ENCODE measurements at places on chromosomes 4 and X.

DNA sequence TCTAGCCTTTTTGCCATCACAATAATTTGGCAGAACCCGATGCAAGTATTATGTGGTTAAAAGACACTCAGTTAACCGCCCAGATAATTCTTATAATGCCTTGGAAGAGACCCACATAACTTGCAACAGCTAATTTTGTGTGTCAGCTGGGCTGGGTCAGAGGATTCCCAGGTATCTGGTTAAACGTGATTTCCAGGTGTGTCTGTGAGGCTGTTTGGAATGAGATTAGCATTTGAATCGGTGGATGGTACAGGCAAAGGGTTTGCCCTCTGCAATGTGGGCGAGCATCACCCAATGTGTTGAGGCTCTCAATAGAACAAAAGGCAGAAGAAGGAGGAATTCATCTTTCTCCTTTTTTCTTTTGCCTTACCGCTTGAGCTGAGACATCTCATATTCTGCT lies 314.2 kb upstream of the PUDP start:
- DNase-seq: no peak

- no peak for DNase-seq
These were observed 287.2 kb downstream of the FRMPD4 start for GRCh38 chrX:12425496-12425895.

DNA sequence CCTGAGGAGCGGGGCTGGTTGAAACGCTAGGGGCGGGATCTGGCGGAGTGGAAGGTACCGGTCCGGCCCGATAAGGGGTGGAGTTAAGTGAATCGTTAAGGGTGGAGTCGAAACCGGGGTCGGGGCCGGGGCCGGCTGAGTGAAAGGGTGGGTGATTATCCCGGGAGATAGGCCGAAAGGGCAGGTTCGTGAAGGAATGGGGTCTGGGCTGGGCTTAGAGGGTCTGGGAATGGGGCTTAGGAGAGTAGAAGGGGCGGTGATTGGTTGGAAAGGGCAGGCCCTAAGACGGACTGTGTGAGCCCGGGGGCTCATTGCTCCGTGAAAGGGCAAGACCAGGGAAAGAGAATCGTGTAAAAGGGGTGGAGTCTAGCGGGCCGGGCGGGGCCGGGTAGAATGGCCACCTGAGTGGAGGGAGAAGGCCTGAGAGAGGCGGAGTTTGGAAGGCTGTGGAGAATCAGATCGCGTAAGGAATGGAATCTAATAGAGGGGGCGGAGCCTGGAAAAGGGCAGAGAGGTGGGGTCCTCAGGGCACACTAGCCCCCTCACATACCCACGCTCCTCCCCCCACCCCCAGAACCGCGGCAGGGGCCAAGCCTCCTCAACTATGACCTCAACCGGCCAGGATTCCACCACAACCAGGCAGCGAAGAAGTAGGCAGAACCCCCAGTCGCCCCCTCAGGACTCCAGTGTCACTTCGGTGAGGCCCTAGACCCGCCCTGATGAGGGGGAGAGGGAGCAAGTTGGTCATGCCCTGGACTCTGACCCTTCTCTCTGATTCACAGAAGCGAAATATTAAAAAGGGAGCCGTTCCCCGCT lies 430 bp downstream of the HDAC6 start:
- peak; percentile 84 for DNase-seq

GRCh38 chr4:74545448-74545847 lies 100.5 kb downstream of the AREG start:
- peak; percentile 61 for DNase-seq

DNA sequence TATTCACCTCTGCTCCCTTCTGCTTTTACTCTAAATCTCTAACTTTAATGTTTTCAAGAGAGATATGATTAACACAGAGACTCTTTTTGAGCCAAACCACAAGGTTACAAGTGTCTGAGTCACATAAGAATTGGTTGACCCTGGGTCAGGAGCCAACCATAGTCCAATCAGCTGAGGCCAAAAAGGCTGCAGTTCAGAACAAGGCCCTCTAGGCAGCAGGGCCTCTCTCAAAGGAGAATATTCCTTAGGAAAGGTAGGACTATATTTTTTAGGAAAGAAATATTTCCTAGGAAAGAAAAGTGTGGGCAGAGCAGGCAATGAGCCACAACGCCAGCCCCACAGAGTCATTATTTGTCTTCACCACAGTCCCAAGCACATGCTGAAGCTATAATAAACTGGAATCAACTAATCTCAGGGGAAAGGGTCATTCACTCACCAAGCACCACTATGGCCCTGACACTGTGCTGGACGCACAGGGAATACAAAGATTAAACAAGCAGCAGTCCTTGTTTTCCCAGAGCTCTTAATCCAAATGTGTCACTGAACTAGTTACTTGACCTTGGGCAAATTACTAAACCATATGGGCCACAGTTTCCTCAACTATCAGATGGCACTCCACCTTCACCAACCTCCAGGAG lies 2.2 kb downstream of the ATP8A1 start:
- DNase-seq: peak; percentile 59

DNA sequence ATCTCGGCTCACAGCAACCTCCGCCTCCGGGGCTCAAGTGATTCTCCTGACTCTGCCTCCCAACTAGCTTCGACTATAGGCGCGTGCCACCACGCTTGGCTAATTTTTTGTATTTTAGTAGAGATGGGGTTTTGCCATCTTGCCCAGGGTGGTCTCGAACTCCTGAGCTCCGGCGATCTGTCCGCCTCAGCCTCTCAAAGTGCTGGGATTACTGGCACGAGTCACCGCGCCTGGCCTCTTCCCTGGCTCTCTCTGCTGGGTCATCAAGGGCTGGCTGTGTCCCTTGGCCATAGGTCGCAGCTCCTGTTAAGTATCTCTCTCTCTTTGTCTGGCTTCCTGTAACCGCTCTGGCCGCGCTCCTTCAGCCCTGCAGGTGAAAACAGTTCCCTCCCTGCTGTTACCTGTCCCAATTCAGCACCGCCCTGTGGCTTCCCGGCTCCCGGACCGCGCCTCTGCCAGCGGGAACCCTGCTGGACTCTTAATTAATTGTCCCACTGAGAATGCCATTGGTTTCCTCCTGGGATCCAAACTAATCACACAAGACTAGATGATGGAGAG lies 1.3 kb upstream of the RGS12 start:
- DNase-seq: no peak

GRCh38 chrX:152656087-152656486 lies 18.4 kb downstream of the GABRQ start:
- DNase-seq: no peak

DNA sequence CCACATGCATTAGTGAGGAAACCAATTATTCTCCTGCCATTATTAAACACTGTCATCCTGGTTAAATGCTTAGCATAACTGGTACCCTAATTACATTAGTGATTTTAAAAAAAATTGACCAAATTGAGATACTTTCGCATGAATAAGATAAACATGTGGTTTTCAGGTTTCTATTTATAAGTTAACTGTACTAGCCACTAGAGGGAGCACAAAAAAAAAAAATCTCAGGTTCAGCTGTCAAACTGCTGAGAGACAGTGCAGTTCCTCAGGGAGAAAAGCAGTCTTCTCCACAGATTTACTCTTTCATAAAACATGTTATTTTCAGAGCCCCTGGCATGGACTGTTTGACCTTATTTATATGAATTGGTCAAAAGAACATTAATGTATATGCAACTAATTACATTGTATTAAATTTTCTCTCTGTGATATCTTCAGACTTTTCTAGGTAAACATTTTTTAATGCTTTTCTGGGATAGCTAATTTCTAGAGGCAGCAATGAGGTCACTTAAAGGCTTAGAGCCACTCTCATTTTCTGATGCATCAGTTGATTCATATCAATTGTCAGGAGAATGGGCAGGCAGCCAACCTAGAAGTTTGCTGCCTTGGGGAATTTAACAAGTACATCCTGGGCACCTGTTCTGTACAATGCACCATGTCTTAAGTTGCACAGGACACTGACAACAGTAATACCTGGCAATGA lies 167.5 kb downstream of the CDS1 start:
- DNase-seq: no peak

DNA sequence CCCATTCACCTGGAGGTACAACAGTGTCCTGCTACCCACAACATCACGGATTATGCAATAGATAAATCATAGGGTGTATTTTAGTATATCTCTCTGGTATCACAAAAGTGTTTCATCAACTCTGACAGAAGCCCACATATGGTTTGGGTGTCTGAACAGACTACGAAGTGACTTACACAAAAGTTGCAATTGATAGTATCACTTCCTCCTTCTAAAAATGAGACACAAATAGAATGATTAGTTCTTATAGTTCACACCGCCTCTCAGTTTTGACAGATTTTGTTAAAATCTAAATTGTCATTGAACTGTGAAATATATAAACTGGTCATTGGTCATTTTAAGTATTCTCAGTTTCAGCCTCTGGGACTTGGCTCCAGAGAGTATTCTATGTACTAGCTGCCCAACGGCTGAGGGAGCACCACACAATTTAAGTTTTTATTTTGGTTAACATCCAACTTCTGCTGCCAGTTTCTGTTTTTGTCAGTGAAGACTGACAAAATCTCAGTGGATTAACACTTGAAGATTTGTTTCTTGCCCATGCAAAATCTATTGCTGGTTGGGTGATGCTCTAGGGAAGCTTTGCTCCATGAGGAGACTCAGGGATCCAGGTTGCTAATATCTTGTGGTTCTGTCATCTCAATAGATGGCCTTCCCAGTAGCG lies 113.8 kb upstream of the PUDP start:
- DNase-seq: no peak

DNA sequence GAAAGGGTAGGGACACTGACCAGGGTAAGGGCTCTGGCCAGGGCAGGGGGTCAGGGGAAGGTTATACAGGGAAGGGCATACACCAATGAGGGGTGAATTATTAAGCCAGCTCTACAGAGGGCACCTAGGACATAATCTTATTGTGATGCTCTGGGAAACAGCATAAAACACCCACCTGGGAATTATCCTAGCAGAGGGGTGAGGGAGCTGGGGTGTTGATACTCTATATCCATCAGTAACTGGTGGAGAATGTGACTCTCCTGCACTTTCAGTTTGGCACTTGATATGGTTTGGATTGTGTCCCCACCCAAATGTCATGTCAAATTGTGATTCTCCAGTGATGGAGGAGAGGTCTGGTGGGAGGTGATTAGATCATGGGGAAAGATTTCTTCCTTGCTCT lies 291.2 kb downstream of the ASMT start:
- DNase-seq: no peak

All from right atrium auricular region (tissue), 2 donors.